ENCODE measurements at places on chromosomes 3 and 15.

DNA sequence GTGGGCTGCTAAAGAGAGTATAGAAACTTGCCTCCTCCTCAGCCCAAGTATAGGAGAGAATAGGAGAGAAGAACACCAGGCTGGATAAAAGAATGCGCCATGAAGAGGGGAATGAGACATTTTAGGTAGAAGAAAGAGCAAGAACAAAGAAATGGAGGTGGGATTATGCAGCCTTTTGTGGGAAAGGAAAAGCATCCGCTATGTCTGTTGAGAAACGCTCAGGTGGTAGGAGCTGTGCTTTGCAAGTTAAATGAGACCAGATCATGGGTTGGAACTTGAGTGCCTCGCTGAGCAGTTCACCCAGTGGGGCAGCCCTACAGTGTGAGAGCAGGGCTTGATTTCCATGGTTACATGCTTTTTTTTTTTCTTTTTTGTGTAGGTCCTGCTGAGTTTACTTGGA, 11.5 kb upstream of the RTP1 start:
- DNase-seq, result no peak

- no peak for DNase-seq
Measured at GRCh38 chr3:59234884-59235633, 185.2 kb upstream of the CFAP20DC start.

GRCh38 chr3:119408243-119408950, 55.0 kb downstream of the TMEM39A start:
- no peak for DNase-seq

DNA sequence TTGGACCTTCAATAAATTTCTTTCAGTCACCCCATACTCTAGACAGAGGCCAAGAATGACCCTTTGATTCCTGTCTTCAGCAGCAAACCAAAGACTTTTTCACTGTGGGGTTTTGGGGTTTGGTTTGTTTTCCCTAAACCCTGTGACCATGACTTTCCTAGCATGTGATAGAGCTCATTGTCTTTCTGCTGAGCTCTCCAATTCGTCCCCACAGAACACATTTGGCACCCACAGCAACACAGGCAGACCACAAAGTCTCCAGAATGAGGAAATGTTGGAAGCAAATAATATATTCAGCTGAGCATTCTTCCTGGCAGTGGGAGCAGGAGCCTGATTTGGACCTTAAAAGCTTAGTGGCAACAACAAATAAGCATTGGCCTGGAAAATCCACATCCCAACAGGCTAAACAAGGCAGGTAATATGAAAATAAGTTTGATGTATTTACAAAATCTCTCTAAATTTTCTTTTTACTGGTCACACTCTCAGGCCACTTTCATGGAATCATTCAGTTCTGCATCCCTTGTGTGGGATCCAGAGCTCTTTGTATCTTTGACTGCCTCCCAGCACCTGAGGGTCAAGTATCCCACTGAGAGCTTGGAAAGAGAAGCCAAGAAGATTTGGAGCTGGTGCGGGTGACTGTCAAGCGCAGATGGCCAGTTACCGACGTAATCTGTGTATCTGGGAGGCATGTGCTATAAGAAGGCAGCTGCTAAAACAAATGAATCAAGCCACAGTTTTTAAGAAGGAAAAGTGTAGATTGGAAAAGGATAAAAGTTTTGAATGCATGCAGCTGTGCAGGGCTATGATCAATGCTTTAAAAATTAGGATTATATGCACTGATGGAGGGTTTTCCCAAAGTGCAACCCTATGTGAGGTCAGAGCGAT, 36.5 kb upstream of the CPB1 start:
- no peak for DNase-seq

DNA sequence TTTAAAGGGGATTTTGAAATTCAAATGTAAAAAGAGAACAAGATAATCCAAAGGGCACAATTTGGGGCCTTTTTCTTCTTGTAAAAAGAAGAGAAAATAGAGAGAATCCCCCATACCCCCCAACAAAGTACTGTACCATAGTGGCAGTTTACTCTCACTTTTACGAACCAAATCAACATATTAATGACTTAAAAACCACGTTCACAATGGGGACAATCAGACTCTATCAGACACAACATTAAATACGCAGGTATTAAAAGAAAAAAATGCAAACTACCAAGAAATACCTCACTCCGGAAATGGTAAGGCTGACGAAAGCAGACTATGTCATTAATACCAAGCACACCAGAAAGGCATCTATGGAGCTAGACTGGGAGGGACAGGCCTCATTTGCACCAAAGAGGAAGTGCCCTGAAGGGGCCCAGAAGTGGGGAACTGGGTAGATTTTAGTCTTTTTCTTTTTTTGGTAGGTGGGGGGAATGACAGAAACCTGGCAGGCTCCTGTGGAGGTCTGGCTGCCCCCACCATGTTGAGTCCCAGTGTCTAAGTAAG, 134.3 kb downstream of the TIGIT start:
- no peak for DNase-seq
